Stimulated activated CD4-positive, alpha-beta T cell treated with anti-CD3 and anti-CD28 coated beads, TNF-alpha, amount 100 ng/mL, for 1 hour (primary cell): ENCODE measurements at places on chromosomes 11 and 22.

DNA sequence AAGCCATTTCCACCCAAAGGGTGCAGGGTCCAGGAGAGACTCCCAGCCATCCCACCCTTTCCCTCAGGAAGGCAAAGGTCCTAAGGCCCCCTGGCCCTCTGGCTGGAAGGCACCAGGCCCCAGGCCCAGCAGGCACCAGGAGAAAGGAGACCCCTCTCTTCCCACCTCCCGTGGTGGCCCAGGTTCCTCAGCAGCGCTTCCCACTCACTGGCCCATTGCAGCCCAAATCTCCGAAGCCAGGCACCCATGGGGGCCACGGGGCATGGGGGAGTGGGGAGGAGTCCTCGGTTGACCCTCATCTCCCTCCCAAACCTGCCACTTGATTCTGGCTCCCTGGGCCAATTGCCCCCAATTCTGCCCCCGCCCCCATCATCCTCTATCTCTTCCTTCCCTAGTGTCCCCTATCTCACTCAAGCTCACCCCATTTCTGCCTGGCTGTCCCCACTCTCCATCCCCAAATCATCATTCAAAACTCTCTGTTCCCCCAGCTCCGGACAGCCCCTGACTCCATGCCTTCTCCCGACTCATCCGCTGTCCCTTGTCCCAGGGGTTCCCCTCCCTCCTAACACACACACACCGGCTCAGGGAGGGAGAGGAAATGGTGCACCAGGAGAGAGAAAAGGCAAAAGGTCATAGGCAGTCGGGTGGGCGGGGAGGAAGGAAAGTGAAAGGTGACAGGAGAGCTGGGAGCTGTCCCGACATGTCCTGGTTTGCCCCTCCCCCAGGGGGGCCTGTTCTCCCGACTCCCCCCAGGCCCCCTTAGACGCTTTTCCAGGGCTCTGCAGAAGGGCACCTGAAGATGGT is 1.2 kb downstream of the LIF start:
- no peak for DNase-seq

- DNase-seq: no peak
Measured at GRCh38 chr11:83249972-83250593, 36.1 kb downstream of the CCDC90B start.

GRCh38 chr11:75398906-75399305 is 412 bp upstream of the RPS3 start:
- no peak for DNase-seq

- DNase-seq: no peak
Measured at GRCh38 chr11:35387111-35387982, 32.0 kb downstream of the SLC1A2 start.

- DNase-seq: no peak
Measured at GRCh38 chr11:60899046-60899936, 7.1 kb downstream of the PRPF19 start.

GRCh38 chr11:62556875-62557631 is 10.4 kb upstream of the AHNAK start:
- DNase-seq: no peak

GRCh38 chr11:58893899-58894298 is 45.4 kb upstream of the GLYATL1 start:
- DNase-seq: no peak

DNA sequence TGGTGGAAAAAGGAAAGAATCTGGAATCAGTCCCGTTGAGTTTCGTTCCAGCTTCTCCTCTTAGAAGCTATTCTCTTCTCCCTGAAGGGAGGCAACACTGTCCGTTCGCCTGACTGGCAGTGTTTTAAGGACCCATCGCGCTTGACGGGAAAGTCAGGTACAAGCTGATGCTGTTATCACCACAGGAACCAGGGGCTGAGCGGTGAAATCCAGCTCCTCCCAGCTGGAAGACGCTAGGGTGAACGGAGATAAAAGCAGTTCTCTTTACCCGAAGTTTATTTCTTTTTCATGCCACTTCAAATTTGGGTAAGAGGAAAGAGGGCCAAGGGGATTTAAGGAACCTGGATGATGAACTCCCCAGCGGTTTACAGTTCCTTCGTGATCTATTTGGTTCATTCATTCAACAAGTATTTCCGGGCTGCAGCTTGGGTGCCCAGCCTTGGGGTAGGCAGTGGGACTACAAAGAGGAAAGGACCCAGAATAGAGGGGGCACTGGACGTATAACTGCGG is 551 bp upstream of the DEUP1 start:
- DNase-seq: no peak

DNA sequence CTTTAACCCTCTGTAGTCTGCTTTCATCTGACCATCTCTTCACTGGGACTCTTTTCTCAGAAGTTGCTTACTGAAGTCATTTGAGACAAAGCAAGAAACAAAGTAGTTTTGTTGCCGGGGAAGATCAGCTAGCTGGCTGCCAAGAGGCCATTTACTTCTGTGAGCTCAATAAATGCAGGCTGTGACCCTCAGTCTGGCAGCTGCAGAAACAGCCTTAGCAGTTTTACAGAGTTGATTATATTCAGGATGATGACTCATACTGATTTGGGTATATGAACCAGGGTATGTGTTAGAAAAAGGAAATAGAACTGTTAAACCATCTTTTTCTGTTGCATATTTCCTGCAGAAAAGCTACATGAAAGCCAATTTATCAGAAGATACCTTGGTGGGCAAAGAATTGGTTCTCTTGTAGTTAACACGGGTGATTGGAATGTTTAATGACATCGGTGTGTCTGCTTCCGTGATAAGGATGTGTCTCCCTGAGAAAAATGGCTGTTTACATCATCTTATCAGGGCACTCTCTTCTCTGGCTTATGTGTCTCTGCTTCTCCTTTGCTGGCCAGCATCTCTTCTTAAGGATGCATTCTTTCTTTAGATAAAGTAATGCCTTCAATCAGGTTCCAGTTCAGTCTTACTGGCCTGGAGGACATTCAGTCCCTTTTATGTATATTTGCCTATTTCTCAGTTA is 18.5 kb downstream of the FIBIN start:
- DNase-seq: no peak

DNA sequence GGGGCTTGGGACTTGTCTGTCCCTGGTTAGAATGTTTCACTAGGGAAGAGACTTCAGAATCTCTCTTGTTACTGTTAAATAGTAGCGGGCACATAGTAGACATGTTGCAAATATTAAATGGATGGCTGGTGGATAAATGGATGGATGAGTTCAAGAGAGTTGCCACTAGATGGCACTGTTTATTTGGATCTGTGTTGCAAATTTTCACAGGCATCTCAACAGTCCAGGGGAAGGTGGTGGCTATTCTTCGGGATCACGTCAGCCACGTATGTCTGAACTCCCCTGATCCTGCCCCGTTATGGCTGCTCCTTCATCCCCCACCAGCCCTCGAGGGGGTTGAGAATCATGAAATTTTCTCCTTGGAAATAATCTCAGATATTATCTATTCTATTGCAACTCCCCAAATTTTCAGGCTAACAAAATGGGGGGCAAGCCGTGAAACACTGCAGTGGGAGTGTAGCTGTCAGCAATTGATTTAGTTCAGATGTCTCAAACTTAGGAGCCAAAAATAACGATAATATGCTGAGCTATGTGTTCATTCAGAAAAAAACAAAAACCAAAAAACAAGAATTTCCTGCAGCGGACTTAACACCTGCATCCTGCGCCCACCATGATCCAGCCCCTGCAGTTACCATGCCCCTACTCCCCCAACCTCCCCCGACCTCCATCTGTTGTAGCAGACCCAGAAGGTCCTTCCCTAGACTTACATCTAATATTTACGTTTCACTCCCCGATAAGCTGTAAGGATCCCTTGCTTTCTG is 29.1 kb upstream of the BIRC3 start:
- no peak for DNase-seq

DNA sequence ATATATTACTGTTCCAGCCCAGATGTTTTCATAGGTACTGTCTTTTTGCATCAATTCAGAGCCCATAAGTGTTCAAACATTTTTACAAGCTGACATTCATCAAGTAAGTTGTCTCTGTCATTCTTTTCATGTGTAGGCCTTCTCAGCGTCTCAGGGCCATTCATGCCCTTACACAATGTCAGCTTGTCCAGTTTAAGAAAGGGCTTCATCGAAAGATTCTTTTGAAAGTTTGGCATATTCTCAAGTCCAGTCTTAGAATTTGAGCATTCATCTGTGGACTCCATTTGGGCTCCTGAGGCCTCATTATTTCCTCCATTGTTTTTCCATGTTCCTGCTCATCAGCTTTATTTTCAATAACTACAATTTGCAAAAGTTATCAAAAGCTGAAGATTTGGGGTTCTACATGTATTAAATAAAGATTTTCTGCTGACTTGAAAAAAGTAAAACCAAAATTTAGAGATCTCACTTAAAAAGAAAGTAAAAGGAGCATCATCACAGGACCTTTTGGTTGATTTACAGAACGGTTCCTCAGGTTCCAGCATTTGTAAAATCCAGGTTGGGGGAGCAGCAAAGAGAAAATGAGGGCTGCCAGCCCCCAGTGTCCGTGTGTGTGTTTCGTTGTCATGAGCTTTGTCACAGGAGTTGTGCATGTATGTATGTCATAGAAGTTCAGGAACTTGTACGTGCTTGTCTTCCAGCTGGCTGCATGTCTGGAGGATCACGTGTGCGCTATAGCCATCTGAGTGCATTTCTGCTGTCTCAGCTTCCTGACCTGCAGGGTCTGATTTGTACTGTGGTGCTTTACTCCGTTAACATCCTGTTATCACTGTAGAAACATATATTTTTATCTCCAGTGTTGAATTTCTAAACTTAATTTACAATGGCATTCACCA is 15.6 kb downstream of the MOV10L1 start:
- no peak for DNase-seq

DNA sequence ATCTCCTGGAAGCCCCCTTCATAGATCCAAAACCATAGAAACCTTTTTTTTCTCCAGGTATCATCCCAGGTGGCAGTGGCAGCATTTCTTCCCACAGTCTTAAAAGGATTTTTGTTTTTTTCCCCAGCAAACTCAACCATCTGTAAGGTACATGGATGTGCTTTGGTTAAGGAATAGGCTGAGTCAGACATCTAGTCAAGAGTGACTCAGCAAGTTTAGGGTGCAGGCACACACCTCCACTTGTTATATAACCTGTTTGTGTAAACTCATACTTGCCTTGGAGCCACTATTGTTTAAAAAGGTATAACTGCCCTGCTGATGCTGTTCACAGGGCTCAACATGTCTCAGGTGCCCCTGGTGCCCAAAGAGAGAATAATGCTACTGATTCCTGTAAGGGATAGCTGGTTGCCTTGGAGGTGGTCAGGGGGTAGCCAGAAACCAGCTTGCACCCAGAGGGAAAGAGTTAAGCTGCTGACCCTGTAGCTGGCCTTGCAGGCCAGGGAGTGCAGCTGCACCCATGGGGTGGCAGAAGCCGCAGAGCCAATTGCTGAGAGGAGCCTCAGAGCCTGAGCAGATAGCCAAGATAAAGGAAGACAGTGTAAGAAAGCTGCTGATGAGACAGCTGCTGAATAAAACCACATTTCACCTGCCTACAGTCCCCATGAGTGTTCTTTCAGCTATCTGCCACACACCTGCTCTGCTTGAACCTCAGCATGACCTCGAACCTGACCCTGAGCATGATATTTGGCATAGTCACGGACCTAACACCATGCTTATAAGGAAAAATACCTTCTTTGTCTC is 1726.1 kb upstream of the RAG2 start:
- DNase-seq: no peak

DNA sequence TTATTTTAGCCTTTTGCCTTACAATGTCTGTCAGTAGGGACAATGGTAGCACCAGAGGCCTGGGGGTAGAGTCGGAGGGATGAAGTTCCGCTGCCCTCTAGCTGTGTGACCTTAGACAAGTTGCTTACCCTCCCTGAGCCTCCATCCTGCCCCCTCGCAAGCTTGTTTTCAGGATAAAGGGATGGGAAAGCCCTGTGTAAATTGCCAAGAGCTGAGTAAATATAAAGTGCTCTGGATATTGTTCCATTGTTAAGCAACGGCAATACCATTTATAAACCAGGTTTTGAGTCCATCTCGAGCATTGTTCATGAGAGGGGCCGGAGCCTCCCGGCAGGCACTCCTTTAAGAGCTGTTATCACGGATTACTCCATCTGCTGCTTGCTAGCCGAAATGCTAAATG is 72.9 kb downstream of the ZBTB16 start:
- DNase-seq: no peak

- DNase-seq: no peak
Measured at GRCh38 chr22:23199159-23199558, 18.9 kb downstream of the BCR start.

DNA sequence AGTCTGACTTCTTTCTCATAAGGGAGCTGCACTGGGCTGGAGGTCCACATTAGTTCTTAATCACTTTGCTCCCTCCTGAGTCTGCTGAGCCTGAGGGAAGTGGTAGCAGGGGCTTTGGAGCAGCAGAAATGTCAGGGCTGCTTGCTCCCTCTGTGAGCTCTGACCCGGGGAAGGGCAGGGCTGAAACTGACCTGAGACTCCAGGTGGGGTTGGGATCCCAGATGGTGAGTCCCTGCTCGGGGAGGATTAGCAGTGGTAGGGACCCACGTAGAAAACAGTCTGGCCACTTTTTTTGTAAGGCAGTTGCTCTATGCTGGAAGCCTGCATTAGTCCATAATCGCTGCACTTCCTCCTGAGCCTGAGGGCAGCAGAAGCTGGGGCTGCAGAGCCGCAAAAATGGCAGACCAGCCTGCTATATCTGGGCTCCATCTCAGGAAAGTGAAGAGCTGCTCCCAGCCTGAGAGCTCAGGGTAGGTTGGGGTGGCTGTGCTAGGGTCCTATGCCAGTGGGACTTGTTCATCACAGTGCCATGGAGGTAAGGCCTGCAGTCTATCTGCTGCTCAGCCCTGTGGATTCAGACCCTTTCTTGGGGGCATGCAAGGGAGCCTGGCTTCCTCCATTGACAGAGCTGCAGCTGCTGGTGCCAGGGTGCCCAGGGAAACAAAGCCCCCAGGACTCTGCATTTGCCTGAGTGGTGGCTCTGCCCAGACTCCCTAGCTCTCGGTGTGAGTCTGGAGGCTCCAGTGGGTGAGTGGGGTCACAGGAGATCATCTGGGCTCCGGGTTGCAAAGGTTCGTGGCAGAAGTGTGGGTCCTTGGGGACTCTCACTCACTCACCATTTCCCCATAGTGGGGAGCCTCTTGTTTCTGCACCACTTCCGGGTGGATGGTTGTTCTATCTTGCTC is 854.3 kb downstream of the LUZP2 start:
- no peak for DNase-seq

GRCh38 chr11:28819741-28820140 is 711.6 kb downstream of the METTL15 start:
- DNase-seq: no peak

DNA sequence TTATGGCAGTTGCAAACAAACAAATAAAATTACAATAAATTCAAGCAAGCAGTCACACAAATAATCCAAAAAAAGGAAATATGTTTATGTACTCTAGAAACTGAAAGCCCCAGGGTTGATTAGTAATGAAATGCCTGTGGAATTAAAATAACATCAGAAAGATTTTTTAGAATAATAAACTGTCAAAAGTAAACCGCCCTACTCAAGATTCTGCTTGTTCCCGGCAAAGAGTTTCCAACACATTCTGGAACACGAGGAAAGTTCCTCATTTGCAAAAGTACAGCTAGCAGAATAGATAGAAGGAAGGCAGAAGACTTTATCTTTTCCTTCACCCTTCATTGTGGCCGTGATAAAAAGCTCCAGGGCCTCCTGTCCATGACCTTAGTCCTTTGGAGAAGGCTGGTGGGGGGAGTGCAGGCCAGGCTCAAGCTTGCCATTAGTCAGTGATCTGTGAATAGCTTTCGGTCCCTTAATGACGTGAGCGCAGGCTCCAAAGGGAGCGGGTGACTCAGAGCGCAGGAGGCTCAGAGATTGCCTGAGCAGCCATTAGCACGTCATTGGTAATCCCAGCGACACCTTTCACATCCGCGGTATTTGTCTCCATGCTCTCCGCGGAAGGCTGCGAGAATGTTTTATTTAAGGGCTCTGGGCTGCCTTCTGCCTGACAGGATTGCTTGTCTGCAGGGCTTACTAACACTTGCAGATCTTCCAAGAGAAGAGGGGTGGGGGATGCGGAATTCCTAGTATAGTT is 458.3 kb downstream of the METTL15 start:
- no peak for DNase-seq

- no peak for DNase-seq
Measured at GRCh38 chr22:50718352-50718709, 19.7 kb upstream of the ACR start.
